Fibroblast of skin of back (primary cell): ENCODE measurements at places on chromosomes 13 and 19.

DNA sequence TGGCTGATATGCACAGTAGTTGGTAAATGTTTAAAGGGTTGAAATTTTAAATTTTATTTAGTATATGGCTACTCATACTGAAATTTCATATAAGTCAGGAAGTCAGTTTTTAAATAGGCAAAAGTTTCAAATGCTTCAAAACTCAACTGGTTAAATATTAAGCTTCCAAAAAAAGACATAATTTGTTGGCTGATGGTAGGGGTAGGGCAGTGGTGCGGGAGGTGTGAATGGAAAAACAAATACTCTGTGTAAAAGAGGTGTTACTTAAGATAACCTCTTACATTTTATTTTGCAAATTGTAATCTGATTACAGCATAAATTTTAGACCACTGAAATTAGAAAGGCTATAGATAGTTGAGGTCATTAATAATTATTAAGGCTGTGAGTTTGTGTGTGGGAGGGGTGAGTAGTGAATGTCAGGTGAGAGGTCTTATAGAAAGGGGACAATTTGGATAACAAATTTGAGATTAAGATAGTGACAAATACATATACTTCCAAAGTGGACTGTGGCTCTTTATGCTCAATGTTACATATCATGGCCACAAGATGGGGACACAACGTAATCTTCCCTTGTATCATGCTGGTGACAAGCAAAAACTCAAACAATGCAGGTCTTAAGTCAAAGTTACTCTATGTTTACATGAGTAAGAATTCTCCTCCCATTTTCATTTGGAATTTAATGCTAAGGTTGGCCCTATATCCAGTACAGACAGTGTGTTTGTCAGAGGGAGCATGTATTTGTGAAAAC is 36.6 kb upstream of the OXGR1 start:
- DNase-seq: peak; percentile 70

- peak; percentile 40 for DNase-seq
These were observed 12.1 kb upstream of the PEX11G start for GRCh38 chr19:7500811-7501450.

- DNase-seq: peak; percentile 62
These were observed 16.1 kb upstream of the MADCAM1 start for GRCh38 chr19:480016-480855.

- DNase-seq: no peak
These were observed 17.6 kb upstream of the KLK4 start for GRCh38 chr19:50928831-50929230.

DNA sequence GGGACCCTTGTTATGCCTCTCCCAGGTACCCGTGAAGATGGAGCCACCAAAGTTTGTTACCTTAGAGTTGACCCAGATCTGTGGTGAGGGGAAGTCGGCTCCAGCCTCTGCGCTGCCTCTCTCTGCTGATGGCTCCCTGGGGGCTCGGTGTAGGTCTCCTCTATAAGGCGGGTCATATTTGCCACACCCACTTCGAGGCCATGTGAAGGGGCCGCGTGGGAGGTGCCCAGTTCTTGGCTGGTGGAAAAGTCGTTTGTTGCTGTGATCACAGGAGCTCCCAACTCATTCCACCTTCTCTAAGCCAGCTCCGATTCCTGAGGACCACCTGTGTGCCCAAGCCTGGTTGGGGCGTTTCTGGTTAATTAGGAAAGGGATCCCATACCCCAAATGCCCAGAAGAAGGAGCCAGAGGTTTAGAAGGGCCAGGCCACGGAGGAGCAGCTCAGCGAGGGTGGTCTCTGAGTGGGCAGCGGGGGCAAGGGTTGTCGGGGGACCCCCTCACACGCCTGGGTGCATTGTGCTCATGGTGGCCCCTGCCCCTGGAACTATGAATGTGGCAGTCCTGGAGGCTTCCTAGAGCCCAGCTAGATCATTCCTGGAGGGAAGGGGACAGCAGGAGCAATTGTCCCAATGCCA is 296.5 kb downstream of the ZNF536 start:
- DNase-seq: no peak

- peak; percentile 28 for DNase-seq
These were observed 673 bp downstream of the SPATA13 start for GRCh38 chr13:24161010-24161775.

- DNase-seq: no peak
These were observed 4.4 kb upstream of the INTS6 start for GRCh38 chr13:51457086-51457815.

GRCh38 chr13:58827904-58828303 is 1196.4 kb downstream of the PCDH17 start:
- DNase-seq: no peak

DNA sequence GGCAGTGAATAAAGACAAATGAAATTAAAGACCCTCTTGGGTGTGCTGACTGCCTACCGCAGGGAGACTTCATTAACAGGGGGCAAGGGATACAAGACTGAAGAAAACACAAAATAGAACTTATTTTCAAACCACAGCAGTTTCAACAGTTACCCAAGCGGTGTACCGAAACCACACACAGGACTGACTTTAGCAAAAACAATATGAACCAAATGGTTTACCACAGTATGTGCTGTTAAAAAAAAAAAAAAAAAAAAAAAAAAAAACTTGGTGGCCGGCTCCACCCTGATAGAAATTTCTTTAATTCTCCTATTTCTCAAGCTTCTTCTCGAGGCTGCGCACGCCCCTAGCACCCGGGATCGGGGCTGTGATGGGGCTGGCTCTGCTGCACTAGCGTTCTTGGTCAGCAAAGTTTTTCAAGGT is 42.6 kb downstream of the KLF2 start:
- no peak for DNase-seq

DNA sequence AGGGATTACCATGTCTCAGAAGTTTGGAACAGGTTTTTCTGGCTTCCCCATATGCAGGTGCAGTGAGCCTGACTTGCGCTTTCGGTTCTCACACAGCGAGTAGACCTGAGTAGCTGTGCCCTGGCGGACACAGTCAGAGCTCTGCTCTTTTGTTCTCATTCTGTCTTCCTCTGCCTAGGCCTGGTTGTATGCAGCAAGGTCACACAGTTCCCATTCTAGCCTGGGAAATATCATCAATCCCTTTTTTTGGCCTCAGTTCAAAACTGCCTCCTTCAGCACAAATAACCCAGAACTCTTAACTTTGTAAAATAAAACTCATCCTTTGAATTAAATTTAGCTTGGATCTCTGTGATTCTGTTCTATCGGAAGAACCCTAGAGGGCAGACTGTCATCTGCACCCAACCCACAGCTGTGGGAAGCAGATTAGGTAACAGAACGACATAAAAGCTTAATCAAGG is 10.2 kb downstream of the OXGR1 start:
- no peak for DNase-seq

DNA sequence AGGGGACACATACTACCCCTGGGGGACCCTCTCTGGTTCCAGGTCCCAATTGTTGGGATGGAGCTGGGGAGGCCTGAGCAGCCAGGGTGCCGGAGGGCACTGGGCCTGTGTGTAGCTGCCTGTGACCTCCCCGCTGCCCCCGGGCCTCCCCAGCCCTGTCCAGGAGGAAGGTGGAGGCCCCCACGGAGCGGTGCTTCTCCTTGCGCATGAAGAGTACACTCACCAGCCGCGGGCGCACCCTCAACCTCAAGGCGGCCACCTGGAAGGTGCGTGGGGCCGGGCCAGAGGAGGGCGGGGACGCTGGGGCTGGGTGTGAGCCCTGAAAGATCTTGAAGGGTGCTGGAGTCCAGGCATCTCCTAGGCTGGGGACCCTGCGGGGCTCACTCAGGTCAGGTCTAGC is 11.7 kb downstream of the HIF3A start:
- no peak for DNase-seq

- DNase-seq: peak; percentile 71
These were observed 86.2 kb upstream of the FRY start for GRCh38 chr13:31945202-31945961.

DNA sequence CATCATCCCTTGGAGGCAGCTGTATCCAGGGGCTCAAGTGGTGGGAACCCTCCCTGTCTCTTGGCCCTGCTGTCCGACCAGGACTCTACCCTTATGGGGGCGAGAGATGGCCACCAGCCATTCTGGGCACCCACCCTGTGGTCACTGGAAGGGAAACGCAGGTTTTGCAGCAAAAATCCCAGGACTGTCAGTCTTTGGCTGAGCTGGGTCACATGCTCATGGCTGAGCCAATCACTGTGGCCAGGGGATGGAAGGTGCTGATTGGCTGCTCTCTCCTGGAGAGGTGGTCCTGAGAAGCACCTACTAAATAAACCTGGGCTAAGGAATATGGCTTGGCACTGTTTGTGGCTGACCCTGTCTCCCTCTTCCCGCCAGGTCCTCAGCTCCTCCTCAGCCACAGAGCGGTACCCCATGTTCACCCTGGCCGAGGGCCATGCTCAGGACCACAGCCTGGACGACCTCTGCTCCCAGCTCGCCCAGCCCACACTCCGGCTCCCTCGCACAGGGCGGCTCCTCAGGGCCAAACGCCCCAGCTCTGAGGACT is 8.9 kb downstream of the ATG4D start:
- no peak for DNase-seq

DNA sequence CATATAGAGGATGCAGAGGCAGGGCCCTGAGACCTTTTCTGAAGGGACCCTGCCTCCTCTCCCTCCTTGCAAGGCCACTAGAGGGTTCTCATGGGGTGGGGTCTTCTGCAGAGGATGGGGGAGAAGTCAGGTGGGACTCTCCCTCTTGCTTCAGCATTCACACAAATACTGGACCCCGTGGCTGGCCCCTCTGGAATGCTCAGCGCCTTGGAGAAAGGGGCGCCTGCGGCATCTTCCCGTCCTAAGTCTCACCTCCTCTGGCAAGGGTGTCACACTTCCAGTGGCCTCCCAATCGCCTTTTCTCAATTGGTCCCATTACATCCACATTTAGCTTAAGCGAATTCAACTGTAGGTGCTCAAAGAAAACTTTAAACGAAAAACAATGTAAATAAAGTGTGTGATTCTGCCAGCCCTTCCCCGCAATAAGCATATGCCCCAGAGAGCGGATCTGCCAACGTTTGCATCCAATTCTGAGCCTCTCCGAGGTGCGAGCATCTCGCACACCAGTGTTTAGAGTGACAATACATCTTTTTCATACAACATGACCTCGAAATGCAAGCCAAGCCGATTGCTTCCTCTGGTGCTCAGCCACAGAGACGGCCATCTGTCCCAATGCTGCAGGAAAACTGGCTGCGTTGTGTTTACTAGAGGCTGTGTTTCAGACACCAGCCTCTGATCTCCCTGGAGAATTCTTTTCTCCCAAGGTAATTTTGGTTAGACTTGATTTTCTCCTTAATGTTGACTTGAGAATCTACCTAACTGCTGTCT is 69.1 kb upstream of the WASF3 start:
- no peak for DNase-seq

- DNase-seq: peak; percentile 91
These were observed 7.3 kb upstream of the HOOK2 start for GRCh38 chr19:12782424-12783290.

DNA sequence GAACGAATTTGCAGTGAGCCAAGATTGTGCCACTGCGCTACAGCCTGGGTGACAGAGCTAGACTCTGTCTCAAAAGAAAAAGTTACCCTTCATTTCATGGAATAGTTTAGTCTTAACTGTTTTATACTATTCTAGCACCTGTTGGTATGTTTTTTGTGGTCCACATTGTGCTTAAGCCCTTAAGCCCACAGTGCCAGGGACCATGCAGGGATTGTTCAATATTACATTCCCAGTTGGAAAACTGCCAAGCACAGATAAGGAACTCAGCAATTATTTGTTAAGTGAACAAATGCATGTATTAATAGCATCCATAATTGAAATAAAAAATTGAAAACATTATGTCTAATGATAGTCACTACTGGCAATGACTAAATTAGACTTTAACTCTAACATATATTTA is 193.5 kb downstream of the PCDH17 start:
- no peak for DNase-seq

DNA sequence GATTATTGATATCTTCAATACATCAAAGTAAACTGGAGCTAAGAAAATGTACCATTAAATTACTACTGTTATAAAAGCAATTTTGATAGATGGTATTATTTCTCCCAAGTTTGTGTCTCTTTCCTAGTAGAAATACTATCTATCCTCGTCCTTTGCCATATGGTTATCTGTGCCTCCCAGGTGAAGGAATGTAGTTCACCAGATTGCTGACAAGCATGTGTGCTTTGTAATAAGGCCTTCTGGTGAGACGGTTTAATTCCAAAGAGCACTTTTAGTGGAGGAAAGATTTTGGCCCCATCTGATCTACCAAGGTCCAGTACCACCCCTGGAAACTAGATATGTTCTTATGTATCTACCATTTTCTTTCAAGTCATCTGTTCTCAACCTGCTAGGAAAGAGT is 243.6 kb downstream of the DLEU7 start:
- no peak for DNase-seq

- no peak for DNase-seq
These were observed 45.0 kb downstream of the KCTD15 start for GRCh38 chr19:33841685-33842084.

GRCh38 chr13:107516517-107516916 is 698.8 kb downstream of the LIG4 start:
- no peak for DNase-seq

- DNase-seq: no peak
These were observed at the start of gene LILRB2 for GRCh38 chr19:54281007-54281728. LILRB2 (minus strand) TSS chr19:54281110; CDS start chr19:54280496, 614 bp downstream.

GRCh38 chr19:52725528-52725961 is 9.3 kb downstream of the ZNF611 start:
- DNase-seq: no peak

- peak; percentile 71 for DNase-seq
These were observed 5.5 kb upstream of the AKAP11 start for GRCh38 chr13:42266473-42266872.

- no peak for DNase-seq
These were observed 1.1 kb downstream of the METTL21C start for GRCh38 chr13:102693776-102694175.

DNA sequence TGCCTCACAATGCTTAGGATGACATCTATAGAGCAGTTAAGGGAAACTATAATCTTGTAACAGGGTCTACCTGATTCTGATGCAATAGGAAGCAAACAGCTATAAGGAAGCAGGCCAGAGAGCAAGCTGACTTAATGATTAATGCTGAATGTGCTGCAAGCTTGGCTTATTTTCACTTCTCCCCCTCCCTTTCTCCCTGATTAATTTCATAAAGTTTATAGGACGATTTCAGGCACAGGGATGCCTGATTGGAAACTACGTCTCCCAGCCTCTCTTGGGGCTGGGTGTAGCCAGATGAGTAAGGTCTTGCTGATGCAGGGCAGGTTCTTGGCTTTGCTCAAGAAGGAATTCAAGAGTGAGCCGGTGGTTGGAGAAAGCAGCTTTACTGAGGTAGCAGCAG is 82.8 kb upstream of the MRI1 start:
- DNase-seq: peak; percentile 10

DNA sequence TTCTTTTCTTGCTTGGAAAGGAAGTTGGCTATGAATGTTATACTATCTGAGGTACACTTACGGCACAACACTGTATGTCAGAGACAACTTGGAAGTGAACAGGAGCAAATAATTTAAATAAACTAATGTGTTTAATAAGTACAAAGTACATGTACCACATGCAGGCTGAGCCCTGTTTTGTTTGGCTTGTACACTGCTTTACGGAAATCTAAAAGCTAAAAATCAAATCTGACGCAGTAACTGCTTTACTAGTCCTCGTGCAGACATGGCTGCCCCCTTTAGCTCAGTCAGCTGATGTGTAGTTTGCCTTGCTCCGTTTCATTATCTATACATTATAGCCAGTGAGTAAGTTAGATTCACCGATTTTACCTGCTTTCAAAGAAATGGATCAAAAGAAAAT is 36.5 kb downstream of the TDRD3 start:
- DNase-seq: no peak
